Psoas muscle (tissue), 8 donors: ENCODE measurements at places on chromosomes 12 and 14. TPM values are rescaled to one million over a fixed set of nuclear protein-coding genes. Genes with fewer than 3 reads are reported as not detected.

DNA sequence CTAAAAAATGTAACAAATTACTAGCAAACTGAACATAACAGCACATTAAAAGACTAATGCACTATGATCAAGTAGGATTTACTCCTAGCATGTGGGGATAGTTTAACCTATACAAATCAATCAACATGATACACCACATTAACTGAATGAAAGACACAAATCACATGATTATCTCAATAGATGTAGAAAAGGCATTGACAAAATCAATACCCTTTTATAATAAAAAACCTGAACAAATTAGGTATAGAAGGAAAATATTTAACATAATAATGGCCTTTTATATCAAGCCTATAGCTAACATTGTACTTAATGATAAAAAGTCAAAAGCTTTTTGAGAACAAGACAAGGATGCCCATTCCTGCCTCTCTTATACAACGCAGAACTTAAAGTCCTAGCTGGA, 540.0 kb downstream of the RERGL start:
- DNase-seq = no peak

DNA sequence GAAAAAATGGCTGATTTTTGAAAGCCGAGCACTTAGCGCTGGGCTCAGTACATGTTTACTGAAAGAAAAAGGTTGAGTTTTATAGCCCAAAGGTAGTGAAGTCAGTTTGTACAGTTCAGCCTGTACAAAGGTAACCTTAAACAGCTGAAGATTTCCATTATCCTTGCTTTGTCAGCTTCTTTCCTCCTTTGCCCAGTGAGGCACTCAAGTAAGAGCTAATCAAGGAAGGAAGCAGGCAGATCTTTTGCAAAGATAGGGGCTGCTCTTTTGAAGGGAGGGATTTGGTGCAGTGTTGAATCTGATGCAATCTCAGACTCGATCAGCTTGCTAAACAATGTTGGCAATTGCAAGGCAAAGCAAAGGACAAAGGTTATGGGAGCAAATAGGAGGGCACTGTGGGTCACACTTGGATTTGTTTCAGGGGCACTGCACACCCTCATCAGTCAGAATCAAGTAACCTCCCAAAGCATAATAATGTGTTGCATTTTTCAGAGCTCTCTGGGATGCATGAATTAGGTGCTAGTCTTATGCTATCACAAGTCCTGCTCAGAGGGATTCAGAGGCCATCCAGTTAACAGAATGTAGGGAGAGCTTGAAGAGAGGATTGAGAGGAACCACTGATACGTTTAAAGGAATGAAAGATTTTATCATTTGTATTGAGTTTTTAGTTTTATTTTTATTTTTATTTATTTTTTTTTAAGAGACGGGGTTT, 44.4 kb downstream of the ANO6 start:
- no peak for DNase-seq

- DNase-seq = no peak
These were observed 343.1 kb downstream of the FSCB start for GRCh38 chr14:44163946-44164345.

DNA sequence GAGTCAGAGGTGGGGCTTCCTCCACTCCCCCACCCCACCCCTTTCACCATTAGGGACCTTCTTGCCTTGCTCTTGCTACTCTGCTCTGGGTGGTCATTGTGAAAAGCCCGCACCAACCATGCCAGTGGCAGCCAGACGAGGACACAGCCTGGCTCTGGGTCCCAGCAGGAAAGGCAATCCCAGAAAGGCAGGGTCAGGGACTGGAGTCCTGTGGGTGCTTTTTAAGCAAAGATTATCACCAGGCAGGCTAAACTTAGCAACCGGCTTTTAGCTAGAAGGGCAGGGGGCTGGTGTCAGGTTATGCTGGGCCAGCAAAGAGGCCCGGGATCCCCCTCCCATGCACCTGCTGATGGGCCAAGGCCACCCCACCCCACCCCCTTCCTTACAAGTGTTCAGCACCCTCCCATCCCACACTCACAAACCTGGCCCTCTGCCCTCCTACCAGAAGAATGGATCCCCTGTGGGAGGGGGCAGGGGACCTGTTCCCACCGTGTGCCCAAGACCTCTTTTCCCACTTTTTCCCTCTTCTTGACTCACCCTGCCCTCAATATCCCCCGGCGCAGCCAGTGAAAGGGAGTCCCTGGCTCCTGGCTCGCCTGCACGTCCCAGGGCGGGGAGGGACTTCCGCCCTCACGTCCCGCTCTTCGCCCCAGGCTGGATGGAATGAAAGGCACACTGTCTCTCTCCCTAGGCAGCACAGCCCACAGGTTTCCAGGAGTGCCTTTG, 1.2 kb upstream of the GAPDH start:
- peak; percentile 69 for DNase-seq

DNA sequence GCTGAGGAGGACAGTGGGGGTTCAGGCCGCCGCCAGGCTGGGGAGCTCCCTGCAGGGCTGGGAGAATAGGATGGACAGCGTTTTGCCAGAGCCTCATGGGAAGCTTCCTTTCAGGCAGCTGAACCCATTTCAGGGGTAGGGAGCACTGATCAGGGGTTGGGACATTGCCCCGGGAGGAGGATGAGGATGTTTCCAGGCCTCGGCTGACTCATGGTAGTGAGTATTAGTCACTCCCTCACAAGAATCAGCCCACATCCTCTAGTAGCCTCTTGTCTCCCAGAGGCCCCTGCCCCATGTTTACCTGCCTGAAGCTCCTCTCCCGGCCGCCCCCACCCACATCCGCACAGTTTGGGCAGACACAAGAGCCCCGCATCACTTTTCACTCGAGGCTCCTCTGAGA, 89.8 kb downstream of the ZFP36L1 start:
- DNase-seq = peak; percentile 45

DNA sequence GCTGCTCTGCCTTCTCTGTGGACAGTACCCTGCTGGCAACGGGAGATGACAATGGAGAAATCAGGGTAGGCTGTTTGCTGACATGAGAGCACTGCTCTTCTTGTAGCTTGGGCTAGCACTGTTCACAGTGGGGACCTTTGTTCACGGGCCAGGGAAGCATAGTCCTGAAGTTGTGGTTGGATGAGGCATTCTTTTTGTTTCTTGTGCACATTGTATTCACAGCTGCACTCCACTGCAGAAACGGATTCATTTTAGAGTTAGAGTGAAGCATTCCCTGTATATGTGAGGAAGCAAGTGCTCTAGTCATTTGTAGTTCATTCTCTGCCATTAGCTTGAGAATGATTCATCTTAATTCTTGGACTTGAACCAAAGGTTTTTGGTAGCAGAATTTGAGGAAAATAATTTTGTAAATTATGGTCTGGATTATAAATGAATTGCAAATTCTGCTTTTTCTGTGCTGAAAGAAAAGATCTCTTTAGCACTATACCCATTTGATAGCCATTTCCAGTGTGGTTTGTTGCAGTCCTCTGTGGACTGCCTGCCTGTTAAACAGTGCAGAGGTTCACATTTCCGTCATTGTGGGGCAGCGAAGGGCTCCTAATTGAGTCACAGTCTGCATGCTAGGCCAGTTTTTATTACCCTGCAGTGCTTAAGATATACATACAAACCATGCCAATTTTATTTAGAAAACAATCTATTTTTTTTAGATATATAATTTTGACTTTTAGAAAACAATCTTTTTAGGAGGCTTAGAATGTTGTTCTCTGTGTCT, 80.6 kb downstream of the APAF1 start:
- peak; percentile 57 for DNase-seq

DNA sequence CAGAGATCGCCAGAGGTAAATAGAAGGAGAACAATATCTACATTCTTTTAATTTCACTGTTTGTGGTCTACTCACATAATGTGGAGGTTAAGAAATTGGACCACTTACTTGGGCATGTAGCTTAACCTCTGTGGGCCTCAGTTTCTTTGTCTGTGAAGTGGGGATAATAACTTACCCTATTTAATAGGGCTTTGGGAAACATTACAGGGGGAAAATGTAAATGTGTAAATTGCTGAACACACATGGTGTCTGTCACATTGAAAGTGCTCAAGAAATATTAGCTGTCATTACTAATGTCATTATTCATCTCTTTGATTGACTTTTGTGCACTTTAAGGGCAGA, 140.5 kb downstream of the SLC8A3 start:
- no peak for DNase-seq

The RNASE2 gene
- 1.1 TPM for total RNA-seq

- DNase-seq = no peak
These were observed 7.0 kb upstream of the TMEM120B start for GRCh38 chr12:121705514-121705913.

The SAMD15 gene
- 0.21 TPM for total RNA-seq

DNA sequence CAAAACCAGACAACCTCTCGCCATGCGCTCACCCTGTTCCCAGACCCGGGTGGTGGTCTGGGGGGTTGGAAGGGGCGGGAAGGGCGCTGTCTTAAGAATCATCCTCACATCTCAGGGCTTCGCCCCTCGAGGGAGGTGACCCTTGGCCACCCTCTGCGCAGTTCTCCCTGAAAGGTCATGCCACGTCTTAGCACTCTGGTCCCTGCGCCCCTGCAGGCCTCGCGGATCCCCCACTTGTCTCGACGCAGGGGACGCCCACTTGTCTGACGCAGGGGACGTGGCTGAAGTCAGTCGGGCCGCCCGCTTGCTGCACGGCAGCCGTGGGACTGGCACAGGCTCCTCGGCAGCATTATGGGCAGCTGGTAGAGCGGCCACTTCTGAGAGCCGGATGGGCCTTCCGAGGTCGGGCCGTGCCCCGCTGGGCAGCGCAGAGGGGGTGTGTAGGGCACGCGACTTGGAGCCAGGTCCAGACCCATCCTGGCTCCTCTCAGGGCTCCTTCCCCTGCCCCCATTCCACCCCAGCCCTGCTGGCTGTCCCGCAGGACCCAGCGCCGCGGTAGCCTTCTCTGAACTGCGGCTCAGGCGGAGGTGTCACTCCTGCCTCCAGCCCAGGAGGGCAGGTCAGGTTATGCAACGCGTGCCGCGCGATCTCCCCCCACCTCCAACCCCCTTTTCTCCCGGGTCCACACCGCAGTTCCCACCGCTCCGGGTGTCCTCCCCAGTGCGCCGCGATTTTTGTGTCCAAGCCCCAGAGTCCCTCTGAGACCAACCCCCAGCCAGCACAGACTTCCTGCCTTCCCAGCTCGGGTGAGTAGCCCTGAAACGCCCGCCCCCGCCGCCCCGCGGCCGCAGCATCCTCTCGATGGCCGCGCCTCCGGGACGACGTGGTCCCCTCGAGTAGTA, 40.9 kb upstream of the CAPRIN2 start:
- peak; percentile 73 for DNase-seq

GRCh38 chr12:12327802-12328201, 22.2 kb downstream of the MANSC1 start:
- no peak for DNase-seq

DNA sequence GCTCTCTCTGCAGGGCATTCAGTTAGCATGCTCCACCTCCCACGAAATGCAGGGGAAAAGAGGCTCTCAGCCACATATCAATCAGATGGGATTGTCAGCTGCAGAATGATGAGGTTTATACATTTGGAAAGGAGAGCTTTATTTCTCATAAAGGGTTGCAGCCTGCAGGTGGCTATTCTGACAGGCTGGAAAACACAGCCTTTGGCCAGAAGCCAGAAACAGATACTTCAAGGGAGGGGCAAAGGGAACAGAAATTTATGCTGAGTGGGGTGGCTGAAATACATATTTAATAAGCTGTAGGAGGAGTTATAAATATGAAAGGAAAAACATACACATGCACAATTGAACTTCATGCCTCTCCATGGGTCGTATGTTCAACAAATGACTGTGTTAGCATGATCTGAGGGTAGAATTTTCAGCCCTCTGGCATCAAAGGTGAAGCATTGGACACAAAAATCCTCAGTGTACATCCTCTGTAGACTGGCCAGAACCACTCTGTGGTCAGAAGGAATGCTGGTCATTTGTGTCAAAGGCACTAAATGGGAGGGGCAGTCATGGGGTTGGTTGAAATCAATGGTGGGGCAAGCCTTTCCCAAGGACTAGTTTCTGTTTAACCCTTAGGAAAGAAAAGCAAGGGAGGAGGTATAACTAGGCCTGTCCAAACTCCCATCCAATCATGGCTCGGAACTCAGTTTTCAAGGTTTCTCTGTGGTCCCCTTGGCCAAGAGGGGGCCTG, 62.4 kb downstream of the TMX1 start:
- no peak for DNase-seq

The AICDA gene
- total RNA-seq = not detected

- DNase-seq = peak; percentile 62
These were observed 677 bp downstream of the ATP2A2 start for GRCh38 chr12:110281549-110282299.

- no peak for DNase-seq
These were observed 290.7 kb downstream of the RMST start for GRCh38 chr12:97753332-97753731.

DNA sequence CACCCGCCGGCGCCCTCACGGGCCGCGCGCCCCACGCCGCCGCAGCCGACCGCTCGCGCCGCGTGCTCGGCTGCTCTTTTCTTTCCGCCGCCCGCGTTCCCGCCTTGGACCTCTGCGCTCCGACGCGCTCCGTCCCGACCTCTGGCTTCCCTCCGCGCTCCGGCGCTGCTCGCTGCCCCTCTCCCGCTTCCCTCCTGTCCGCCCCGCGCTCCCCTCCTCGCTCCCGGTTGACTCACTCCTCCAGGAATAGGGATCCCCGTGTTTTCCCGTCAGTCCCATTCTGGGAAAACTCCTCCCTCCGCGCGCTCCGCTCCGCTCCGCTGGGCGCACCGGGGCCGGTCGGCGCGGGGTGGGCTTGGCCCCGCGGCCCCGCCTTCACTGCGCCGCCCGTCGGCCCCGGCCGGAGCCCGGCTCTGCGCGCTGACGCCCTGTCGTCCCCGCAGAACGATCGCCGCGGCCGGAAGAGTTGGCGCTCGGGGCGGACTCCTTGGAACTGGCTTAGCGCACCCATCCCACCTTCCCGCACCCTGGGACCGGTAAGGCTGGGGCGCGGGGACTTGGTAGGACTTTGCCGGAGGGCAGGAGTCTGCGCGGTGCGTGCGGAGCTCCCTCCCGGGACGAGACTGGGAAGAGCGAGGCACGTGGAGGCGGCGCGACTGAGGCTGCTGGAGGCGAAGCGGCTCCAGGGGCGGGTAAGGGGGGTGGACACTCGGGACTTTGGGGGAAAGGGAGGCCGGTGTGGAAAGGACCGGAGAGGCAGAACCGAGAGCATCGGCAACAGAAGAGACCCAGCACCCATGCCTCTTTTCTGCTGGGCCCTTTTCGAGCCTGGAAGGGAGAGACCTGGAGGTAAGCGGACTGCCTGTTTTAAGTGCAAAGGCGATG, 550 bp downstream of the TEAD4 start:
- peak; percentile 80 for DNase-seq

DNA sequence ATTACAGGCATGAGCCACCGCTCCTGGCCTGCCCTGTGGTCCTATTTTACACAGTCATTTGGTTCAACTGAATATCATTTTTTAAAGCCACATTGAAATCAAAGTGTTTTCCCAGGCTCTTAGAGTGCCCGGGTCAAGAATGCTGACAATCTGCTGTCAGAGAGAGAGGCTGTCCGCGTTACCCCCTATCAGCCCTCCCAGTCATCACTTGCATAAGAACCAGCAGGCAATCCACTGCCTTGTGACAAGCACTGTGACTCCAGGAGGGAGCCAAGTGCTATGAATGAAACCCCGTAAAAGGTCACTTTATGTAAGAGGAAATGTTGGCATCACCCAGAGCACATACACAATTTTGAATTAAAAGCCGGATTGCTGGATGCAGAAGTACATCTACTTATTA, 13.5 kb downstream of the PHLDA1 start:
- no peak for DNase-seq

The KLRG1 gene
- 1.4 TPM for total RNA-seq

The MYF5 gene
- total RNA-seq = 2.6 TPM

- no peak for DNase-seq
These were observed 48.1 kb downstream of the DAD1 start for GRCh38 chr14:22540811-22541360.

The KRT74 gene
- not detected for total RNA-seq

The KCNK10 gene
- total RNA-seq = not detected
